ENCODE measurements at places on chromosomes 2 and 18.

GRCh38 chr2:53768242-53768542 is 588 bp downstream of the CHAC2 start:
- DNase-seq, result no peak

GRCh38 chr2:24915175-24915574 is 4.9 kb downstream of the ADCY3 start:
- DNase-seq, result no peak

- no peak for DNase-seq
Measured at GRCh38 chr2:235537587-235537986, 43.7 kb downstream of the AGAP1 start.

DNA sequence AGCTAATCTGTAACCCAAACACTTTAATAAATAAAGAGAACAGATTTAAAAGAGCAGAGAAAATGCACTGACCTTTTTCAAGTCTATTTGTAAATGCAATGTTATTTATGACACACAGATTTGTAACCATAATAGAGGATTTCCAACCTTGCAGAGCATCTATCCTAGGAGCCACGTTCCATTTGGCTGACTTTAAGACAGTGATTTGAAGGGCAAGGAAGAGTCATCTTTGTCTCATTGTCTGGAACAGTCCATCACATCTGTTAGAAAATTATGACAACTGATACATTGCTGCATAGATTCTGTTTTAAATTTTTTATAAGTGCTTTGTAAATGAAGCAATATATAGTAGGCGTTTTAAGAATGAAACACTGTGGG is 90.8 kb upstream of the L3MBTL4 start:
- no peak for DNase-seq

DNA sequence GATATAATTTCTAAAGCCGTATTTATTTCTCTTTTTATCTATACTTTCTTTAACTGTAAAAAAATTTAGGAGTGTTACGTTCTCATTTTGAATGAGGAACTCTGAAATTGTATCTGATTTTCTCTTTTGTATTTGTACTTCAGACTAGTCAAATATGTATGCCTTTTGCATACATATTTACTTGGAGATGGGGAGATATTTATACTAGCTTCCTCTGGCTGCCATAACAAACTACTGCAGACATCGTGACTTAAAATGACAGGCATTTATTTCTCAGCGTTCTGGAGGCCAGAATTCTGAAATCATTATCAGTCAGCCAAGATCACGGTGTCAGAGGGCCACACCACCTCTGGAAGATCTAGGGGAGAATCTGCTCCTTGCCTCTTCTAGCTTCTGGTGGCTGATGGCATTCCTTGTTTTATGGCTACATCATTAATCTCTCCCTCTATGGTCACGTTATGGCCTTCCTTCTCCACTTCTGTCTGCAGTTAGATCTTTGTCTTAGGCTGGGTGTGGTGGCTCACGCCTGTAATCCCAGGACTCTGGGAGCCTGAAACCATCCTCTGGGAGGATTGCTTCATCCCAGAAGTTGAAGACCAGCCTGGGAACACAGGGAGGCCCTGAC is 8.2 kb downstream of the LCLAT1 start:
- DNase-seq, result no peak

- no peak for DNase-seq
Measured at GRCh38 chr2:108910541-108911396, 78.3 kb downstream of the EDAR start.

GRCh38 chr2:116924509-116924908 is 890.0 kb upstream of the DDX18 start:
- DNase-seq, result no peak

- no peak for DNase-seq
Measured at GRCh38 chr18:54606835-54607212, 15.8 kb downstream of the DYNAP start.

DNA sequence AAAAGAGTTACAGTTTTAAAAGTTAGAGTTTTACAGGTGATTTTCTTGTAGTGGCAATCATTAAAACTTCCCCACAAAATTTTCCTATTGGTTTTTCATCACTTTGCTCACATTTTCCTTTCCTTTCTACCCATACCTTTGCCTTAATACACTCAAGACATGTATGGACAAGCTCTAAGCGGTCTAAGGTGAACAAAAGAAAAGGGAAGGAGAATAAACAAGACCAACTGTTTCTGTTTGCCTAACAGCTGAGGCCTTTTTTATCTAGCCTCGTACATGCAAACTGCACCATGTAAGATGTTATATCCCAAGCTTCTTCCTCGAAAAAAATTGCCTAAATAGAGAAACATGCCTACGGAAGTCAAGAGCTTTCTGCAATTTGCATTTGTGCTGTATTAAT is 33.9 kb upstream of the TBC1D8 start:
- DNase-seq, result no peak

- DNase-seq, result no peak
Measured at GRCh38 chr18:42228581-42228980, 273.5 kb downstream of the PIK3C3 start.

DNA sequence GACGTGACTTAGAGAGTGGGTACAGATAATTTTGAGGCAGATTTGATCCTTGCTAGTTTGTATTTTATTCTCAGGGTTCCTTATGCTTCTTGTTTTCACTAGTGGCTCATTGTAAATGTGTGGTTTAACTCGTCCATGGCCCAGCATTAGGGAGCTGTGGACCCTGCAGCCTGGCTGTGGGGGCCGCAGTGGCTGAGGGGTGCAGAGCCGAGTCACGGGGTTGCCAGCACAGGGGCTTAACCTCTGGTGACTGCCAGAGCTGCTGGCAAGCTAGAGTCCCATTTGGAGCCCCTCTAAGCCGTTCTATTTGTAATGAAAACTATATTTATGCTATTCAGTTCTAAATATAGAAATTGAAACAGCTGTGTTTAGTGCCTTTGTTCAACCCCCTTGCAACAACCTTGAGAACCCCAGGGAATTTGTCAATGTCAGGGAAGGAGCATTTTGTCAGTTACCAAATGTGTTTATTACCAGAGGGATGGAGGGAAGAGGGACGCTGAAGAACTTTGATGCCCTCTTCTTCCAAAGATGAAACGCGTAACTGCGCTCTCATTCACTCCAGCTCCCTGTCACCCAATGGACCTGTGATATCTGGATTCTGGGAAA is 269.9 kb downstream of the MYT1L start:
- DNase-seq, result no peak

DNA sequence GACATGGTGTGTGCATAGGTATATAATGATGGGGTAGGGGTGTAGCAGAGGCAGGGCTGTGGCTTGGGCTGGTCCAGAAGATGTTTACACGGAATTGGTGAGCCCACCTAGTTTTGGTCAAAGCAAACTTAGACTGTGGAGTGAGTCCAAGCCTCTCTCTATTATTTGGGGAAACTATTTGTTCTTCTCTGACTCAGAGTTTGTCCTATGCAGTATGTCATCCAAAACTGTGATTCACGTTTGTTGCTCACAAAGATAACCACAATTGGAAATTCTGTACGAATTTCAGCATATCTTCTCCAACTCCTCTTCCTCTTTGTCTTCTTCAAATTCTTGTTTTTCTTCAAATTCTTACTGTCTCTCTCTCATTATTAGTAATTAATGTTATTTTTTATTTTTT is 292.9 kb downstream of the XIRP2 start:
- no peak for DNase-seq

GRCh38 chr2:234611209-234611608 is 114.3 kb upstream of the ARL4C start:
- DNase-seq, result no peak

DNA sequence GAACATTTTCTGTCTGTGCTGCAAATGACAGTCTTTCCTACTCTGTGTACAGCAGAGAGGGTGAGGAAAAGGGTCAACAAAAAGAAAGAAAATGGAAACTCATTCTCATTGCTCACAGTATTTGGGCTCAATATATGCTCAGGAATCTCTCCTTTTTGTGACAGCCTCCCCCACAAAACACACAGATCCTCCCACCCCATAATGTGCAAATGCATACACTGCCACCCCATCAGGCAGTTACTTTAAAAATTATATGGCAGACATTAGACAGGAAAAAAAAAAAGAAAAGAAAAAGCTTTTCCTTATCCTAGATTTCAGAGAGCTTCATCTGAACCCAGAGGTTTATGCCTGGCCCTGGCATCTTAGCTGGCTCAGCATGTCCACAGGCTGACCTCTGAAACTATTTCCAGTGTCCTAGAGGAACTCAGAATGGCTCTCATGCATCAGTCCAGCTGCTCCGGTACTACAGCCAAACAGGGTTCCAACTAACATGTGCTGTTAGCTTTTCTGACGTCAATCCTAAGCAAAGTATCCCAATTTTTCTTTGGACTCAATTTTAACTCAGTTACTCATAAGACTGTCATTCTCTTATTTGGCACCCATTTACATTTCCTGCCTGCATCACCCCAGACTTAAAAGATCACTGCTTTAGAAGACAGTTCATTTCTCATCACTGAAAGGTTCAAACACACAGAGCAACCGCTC is 105.9 kb downstream of the RBMS1 start:
- DNase-seq, result no peak

DNA sequence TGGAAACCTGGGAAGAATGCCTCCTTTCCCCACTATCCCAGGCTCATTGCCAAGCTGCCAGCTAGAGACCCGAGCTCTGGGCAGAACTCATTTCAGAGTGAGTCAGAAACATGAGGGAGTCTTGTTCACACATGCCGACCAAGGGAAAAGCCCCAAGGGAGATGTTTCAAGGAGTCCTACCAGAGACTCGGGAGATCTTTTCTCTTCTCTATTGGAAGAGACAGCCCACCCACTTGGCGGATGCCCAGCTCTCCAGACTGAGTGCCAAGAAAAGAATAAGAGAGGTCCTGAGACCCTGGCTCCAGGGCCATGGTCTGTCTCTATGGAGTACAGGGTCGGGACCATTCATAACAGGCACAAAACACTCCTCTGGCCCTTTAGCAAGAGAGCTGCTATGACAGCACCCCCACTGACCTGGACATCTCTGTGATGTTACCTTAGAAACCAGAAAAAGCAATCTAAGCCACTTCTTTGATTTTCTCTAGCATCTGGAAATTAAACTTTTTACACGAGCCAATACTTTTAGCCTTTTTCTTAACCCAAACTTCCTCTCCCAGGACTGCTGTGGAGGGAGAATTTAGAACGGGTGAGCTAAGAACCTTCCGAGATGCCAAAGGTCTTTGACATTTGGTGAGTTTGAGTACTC is 18.5 kb upstream of the IGFBP5 start:
- no peak for DNase-seq
